NCI-H510A treated with DMSO at 0.1 percent for 48 hours (cell line): ENCODE measurements at places on chromosomes 1 and 21.

GRCh38 chr1:59878370-59878769 is 48.2 kb downstream of the CYP2J2 start:
- DNase-seq, result no peak

GRCh38 chr21:17673261-17674020 is 60.7 kb upstream of the BTG3 start:
- DNase-seq, result no peak

DNA sequence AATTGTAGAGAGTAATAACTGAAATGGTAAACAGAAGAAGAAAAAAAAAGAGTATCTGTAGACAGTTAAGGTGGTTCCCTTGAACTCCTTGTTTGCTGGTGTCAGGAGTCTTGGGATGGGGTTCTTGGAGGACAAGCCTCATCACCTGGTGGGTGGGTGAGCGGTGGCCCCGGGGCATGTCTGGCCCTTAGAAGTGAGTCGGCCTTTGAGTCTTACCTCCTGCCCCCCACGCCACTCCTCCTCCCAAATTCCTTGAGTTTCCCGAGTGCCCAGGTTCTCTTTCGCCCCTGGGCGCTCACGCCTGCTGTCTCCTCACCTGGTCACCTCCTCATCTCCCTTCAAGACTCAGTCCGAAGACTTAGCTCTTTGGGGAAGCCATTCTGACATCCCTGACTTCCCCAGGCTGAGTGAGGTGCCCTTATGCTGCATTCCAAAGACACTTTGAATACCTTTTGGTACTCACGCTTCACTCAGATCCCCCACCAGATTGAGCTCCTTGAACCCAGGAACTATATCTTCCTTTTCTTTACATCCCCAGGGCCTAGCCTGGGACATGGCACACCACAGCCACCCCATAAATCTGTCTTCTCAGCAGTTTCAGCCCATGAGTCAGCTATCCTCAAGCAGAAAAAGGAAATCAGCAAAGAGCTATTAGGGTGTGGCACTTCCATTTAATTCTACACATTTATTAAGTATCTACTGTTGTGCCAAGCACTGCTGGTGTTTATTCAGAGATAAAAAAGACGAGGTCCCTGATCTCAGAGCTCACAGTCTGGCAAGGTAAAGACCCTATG is 13.5 kb upstream of the IKBKE start:
- no peak for DNase-seq

GRCh38 chr1:156488566-156489165 is 11.9 kb downstream of the MEF2D start:
- DNase-seq, result no peak

GRCh38 chr1:230204842-230205241 is 137.8 kb downstream of the GALNT2 start:
- DNase-seq, result peak; percentile 35

GRCh38 chr1:44571712-44572571 is 102.3 kb downstream of the TMEM53 start:
- DNase-seq, result no peak

- DNase-seq, result no peak
These were observed 25.3 kb downstream of the ZMYND12 start for GRCh38 chr1:42430286-42431135.

GRCh38 chr21:17921579-17922530 is 102.7 kb upstream of the C21orf91 start:
- DNase-seq, result no peak

GRCh38 chr1:152182431-152182830 is 23.4 kb upstream of the RPTN start:
- DNase-seq, result no peak

- peak; percentile 45 for DNase-seq
These were observed 543 bp upstream of the MARK1 start for GRCh38 chr1:220527279-220527907.

DNA sequence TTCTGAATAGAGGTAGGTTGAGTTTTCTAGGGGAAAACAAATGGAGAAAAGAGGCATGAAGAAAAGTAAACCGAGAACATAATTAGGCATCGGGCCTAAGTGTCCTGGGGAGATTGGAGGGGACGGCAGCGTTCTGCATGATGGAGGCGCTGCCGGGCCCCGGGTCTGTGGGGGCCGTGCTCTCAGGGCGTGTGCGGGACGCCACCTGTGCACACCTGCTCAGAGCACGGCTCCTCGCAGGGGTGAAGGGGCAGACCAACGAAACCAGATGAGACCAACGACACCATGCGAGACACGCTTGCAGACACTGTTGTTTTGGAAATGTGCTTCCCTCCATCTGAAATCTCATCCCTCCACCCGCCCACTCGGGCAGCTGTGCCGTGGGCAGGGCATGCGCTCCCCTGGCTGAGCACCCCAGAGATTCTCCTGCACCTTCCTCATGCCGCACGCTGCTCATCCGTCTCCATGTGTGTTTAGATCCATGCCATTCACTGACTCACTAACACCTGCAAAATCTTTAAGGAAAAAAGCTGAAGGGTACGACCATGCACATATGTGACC is 28.2 kb upstream of the TRAPPC10 start:
- no peak for DNase-seq
